Stimulated activated CD4-positive, alpha-beta T cell treated with anti-CD3 and anti-CD28 coated beads, TNF-alpha, amount 100 ng/mL, for 1 hour (primary cell): ENCODE measurements at places on chromosomes 16 and 17.

DNA sequence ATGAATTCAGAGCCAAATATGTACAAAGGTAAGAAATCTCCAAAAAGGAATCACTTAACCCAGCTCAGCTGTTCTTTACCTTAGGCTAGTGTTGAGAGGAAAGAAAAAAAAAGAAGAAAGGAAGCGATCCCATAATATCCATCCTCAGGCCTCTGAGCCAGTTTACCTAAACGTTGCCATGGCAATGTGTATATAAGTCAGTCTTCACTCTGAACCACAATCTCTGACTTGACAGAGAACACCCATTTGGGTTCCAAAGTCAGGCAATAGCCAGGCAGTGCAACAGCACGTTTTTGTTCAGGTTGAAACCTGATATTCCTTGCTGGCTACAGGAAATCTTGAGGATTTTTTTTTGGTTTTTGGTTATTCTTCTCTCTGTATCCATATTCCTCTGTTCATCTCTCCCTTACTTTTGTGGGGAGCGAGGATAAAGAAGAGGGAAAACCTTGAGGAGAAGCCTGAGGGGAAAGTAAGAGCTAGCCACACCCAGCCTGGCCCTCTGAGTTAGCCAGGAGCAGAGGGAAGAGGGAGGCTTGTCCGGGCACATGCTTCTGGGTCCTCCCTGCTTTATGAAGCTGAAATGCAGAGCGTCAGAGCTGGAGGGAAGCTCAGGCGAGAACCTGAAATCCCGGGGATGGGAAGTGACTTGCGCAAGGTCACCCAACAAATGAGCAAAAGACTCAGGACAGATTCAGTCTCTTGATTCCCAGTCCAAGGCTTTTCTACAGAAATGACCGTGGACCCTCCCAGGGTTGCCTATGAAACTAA, 152.7 kb downstream of the SOX9 start:
- DNase-seq, result no peak

GRCh38 chr17:61444075-61444474, 8.1 kb upstream of the TBX4 start:
- no peak for DNase-seq

DNA sequence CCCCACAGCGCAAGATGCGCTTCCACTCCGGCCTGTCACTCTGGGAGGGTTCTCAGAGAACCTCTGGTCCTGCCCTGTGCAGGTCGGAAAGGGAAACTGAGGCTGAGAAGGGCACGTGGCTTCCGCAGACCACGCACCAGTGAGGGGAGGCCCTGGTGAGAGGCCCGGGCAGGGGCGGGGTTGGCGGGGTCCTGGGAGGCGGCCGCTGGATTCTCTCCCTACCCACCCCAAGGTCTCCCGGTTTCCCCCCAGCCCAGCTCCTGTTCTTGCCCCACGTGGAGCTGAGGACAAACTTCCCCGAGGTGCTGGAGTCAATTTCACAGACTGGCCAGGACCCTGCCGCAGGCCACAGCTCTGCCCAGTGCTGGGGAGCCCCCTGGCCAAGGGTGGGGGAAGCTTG, 11.5 kb downstream of the CCL17 start:
- no peak for DNase-seq

DNA sequence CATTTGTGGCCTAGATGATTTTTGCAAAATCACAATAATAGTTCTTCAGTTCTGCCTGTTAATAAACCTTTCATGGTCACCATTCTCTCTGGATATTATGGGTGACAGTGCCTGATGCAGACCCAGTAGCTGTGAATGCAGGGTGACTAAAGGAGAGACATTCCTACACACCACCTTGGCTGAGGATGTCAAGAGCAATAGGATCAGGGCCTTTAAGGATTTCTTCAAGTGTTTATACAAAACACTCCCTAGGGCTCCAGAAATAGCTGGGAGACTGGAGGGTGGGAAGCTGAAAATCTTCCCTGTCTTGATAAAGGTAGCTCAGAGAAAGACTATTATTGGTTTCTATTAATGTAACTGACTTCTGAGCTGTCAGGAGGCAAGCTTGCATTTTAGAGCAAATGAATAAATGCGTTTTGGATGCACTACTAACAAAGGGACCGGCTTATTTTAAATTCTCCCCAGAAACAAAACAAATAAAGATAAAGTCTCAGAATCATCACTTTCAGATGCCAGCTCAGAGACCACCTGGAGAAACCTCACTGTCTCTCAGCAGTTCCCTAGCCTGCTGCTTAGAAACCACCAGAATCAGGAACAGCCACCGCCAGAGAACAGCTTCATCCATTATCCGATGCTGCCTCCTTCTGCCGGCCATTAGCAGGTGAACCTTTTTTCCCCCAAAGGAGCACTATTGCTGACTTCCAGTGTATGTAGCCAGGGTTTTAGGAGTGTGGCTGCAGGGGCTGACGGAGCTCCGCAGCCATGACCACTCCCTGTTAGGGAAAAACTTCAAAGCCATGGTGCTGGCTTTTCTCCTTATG, 171.4 kb upstream of the DYNLRB2 start:
- no peak for DNase-seq

DNA sequence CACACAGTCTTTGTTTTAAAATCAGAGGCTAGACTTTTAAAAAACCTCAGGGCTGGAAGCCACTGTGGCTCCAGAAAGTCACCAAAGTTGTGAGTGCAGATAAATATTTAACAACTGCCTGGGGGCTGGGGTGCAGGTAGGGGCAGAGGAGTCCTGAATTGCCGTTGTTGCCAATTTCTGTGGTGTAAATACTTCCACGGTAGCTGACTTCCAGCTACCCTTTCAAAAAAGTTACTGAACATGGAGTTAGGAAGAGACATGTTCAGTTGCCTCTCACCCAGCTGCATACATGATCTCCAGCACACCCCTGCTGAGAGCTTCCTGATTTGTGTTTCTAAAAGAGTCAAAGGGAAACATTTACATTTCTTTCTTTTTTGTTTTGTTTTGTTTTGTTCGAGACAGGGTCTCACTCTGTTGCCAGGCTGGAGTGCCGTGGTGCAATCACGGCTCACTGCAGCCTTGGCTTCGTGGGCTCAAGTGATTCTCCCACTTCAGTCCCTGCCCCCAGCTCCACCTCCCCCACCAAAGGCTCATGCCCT, 58.7 kb downstream of the PLXDC1 start:
- no peak for DNase-seq

GRCh38 chr16:59604354-59604753, 870.2 kb upstream of the GOT2 start:
- no peak for DNase-seq
